Neural crest cell (in vitro differentiated cells): ENCODE measurements at places on chromosomes 4 and X.

- no peak for DNase-seq
Measured at GRCh38 chrX:86171366-86171765, 23.1 kb downstream of the DACH2 start.

GRCh38 chr4:3485011-3485791 lies 22.1 kb downstream of the DOK7 start:
- no peak for DNase-seq

DNA sequence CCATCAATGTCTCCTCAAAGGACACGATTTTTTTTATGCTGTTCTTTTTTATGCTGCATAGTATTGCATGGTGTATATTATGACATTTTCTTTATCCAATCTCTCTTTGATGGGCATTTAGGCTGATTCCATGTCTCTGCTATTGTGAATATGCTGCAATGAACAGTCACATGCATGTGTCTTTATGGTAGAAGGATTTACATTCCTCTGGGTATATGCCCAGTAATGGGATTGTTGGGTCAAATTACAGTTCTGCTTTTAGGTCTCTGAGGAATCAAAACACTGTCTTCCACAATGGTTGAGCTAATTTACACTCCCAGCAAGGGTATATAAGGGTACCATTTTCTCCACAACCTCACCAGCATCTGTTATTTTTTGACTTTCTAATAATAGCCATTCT lies 113.9 kb downstream of the GRIA3 start:
- DNase-seq = no peak

GRCh38 chr4:55397520-55398321 lies 2.0 kb downstream of the TMEM165 start:
- no peak for DNase-seq

DNA sequence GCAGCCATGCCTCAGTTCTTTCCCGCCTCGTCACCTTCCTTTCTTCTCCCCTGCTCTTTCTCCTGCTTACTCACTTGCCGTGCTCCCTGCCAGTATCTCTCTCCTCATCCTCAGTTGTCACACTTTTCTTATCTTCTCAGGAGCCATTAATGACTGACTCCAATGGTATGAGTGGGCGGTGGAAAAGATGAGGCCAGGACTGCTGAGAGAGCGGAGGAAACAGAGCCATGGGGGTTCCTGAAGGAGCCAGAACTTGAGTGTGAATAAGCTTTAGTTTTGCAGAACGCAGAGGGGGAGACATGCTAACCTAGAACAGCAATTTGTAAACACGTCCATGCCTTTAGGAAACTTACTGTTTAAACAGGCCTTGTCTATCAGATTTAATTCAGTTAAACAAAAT lies 126.5 kb downstream of the CHIC2 start:
- no peak for DNase-seq

- DNase-seq = no peak
Measured at GRCh38 chr4:4627111-4627510, 85.3 kb upstream of the STX18 start.

DNA sequence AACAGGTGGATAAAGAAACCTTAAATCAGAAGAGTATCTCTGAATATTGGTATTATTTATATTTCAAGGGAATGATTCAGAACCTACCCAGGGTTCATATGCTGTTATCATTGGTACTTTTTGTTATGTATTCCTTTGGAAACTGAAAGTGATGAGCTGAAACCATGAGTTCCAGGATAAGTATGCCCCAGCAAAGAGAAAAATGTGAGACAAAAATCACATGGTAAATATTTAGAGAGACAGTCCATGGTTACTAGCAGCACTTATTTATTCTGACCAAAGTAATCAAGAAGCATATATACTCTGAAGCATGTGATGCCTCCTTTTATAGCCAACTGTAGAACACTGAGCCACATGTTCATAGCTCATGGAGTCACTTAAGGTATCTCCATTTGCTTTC lies 277.7 kb downstream of the ARAP2 start:
- no peak for DNase-seq

DNA sequence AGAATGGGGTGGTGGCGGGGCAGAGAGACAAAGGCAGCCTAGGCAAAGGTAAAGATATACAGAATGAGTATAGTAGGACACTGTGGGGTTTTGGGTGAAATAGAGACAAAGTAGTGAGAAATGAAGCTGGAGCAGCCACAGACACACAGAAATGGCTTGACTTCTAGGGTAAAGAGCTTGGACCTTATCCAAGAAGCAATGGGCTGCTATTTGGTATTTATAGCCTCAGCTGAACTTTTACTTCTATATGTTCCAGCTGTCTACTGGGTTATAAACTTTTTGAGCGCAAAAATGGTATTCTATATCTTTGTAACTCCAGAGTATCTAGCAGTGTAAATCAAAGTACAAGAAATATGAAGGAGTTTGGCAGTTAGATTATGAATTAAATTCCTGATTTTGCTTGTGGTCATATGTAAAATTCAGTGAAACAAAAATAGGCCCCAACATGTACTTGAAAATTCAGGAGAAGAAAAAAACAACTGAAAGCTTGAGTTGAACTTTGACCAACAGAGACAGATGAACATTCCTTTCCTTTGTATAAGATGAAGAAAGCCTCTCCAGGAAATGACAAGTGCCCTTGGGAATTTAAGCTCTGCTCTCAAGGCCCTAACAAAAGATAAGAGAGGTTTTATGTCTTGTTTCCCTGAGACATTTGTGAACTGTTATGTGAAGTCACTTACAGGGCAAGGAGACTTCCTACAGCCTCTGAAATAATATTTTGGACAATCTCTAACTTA lies 354.1 kb downstream of the CHIC1 start:
- no peak for DNase-seq

DNA sequence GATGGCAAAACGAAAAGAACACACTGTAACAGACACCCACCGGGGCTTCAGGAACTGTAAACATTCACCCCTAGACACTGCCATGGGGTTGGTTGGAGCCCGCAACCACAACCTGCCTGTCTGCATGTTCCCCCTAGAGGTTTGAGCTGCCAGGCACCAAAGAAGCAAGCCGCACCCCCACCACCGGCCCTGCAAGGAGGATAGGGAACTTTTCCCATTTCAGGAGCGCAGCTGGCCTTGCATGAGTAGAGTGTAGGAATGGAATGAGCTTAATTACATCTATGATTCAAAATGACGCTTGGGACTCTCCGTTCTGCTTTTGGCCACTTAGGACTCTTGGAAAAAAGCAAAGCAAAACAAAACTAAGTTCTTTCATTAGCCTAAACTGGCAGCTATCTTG lies 243.6 kb upstream of the CTSO start:
- no peak for DNase-seq

DNA sequence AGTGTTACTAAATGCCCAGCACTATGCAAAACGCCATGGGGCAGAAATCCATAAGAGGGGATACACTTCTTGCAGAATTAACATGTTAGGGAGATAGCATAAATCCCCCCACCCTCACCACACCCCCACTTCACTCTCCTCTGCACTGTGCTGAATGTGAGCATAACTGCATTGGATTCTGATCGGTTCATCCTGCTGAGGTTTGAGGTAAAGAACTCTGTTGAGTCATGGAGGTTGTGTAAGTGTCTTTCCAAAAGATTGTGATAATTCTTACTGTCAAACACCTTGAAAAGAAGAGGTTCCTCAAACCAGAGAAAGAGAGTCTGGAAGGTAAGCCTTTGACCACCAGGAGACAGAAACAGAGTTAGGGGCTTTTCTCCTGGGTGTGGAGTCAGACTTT lies 43.6 kb downstream of the RBM47 start:
- DNase-seq = no peak

- DNase-seq = no peak
Measured at GRCh38 chrX:132940727-132941327, 17.6 kb downstream of the HS6ST2 start.

DNA sequence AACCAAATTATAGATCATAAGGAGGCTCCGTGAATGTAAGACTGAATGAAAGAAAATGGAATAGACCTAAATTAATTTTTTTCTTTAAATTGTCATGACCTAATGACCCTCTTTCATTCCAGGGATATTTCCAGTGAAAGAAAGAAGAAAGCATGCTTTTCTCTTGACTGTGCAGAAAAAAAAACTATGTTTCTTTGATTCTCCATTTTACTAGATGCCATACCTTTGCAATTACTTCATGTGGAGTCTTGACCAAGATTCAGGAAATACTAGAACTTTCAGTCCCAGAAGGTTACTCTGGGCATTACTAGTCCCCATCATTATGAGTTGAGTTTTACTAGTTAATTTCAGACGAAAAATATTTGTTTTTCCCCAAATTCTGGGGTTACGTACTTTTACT lies 6.4 kb upstream of the COMMD8 start:
- no peak for DNase-seq

DNA sequence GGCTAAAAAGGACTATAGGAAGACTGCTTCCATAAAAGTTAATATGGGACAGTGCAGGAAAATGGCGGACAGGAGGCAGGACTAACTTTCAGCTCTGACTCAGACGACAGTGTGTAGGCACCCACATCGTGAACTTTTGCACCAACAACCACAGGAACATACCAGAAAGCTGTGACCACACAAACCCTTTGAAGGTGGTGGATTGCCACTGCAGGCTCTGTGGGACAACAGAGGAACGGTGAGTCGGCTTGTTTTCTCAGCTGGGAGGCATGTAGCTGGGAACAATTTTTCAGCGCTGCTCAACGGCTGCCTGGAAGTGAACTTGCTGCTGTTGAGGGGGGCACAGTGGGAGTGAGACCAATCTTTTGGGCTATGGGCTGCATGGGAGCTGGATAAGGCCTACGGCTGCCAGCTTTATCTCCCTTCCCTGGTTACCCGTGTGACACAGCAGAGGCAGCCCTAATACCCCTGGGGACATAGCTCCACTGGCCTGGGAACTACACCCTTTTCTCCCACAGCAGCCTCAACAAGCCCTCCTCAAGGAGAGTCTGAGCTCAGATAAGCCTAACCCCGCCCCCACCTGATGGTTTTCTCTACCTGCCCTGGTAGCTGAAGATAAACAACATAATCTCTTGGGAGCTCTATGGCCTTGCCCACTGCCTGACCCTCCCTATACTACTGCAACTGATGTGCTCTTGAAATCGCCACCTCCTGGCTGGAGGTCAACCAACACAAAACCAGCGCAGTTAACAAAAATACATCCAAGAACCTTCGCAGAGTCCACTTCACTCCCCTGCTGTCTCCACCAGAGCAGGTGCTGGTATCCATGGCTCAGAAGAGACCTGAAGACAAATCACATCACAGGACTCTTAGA lies 1537.0 kb downstream of the C4orf33 start:
- no peak for DNase-seq

DNA sequence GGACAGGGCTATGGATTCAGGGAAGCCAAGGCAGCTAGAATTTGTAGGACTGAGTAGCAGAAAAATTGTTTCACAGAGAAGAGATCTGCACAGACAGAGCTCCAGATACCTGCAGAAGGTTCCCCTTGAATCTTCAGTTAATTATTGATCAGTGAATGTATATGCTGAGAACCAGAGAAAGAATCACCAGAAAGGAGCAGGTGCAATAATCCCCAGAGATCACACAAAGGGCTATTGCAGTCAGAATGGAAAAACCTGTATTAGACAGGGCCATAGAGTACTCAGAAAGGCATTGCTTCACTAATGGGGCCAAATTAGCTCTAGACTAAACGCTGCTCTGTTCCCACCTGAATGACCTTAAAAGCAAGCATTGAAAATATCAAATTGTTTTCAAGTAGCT lies 35.5 kb upstream of the SMAD1 start:
- no peak for DNase-seq

DNA sequence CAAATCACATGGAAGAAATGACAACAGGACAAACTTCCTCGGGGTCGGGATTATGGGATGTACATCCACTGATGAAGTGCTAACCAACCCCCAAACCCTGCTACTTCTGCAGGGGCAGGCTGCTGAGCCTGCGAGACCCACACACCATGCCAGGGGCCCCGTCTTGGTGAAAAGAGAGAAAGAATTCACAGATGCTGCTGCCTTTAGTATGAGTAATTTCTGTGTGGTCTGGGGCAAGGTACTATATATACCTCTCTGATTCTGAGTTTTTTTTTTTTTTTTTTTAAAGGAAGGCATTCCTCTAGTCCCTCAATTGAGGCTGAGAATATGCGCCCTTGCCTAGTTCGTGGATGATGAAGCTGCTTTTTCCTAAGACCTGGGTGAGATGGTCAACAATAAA lies 24.8 kb downstream of the PDHA1 start:
- DNase-seq = no peak

- DNase-seq = no peak
Measured at GRCh38 chrX:8726031-8726652, 5.8 kb downstream of the ANOS1 start.

DNA sequence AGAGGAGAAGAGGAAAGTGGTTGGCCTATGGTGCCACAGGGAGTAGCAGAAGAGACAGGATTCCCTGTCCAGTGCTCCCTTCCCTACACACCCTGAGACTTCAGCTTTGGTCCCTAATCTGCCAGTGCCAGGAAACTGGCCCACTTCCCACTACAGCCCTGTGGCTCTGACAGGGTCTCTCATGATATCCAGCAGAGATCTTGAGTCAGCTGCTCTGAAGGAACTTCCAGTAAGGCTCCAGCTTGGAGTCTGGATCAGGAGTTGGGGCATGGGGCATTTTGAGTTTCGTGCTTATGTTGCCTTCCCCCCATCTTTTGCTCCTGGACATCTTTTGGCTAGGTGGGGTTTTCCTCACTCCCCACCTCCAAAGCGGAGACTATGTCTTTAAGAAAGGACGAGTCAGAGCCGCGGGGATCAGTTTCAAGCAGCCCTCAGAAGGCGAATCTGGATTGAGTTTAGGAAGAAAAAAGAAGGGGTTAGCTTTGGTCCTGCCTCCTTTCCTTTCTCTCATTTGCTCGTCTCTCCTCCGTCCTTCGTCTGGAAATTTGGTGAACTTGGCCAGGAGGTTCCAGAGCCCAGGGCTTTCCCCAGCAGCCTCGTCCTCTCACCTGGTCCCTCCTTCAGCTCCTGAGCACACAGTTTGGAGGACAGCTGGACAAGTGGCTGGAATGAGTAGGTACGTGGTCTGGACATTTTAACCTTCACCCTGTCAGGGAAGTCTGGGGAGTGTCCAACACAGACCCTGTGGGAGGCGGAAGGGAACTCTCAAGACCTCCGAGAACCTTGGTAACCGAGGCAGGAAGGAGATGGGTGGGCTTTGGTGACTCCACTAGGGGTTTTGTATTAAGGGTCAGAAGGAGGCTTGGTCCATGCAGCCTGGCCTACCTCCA lies 104.4 kb downstream of the RTL5 start:
- no peak for DNase-seq

- no peak for DNase-seq
Measured at GRCh38 chr4:18050448-18050847, 28.9 kb upstream of the LCORL start.

DNA sequence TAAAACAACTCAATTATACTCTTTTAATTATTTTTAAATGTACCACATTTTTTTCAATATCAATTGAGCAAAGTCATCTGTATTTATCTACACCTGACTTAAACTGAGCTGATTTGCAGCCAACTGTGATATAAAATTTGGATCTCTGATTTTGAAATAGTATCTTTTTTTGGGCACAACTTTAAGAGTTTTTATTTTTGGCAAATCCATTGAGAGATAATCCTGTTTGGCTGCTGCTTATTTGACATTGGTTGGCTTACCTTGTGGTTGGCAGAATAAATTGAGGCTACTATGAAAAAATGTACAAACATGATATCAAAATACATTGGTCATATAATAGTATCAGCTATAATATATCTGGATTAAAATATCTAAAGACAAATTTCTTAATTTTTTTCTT lies 656.0 kb upstream of the NDST4 start:
- no peak for DNase-seq

- no peak for DNase-seq
Measured at GRCh38 chrX:2360731-2361130, 140.0 kb downstream of the DHRSX start.
